Stomach (tissue), 19 donors: ENCODE measurements at places on chromosomes 4 and X. TPM values are rescaled to one million over a fixed set of nuclear protein-coding genes. Genes with fewer than 3 reads are reported as not detected.

GRCh38 chrX:53093177-53093655, 726 bp upstream of the KANTR start:
- peak overlapping the region; percentile 68 for H3K4me3 ChIP-seq
- H3K27ac ChIP-seq = peak overlapping the region; percentile 91
- no peaks in the 10 kb centered on the region for H3K27me3 ChIP-seq

DNA sequence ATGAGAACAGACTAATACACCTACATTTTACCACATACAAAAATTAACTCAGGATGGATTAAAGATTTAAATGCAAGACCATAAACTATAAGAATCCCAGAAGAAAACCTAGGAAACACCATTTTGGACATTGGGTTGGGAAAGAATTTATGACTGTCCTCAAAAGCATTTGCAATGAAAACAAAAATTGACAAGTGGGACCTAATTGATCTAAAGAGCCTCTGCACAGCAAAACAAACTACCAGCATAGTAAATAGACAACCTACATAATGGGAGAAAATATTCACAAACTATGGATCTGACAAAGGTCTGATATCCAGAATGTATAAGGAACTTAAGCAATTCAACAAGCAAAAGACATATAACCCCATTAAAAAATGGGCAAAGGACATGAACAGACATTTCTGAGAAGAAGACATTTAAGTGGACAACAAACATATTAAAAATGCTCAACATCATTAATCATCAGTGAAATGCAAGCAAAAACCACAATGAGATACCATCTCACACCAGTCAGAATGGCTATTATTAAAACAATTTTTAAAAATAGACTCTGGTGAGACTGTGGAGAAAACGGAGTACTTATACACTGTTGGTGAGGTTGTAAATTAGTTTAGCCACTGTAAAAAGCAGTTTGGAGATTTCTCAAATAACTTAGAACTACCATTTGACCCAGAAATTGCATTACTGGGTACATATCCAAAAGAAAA, 221.7 kb upstream of the DIPK2B start:
- H3K4me3 ChIP-seq = no peak overlapping the region
- DNase-seq = no peak
- H3K4me1 ChIP-seq = no peaks in the 10 kb centered on the region
- no peaks in the 10 kb centered on the region for H3K27me3 ChIP-seq
- H3K27ac ChIP-seq = no peak overlapping the region
- H3K36me3 ChIP-seq = no peaks in the 10 kb centered on the region

- H3K36me3 ChIP-seq = no peaks in the 10 kb centered on the region
- no peaks in the 10 kb centered on the region for H3K27me3 ChIP-seq
- H3K4me3 ChIP-seq = no peak overlapping the region
- H3K4me1 ChIP-seq = peaks cover 5% of the 10 kb centered on the region
- H3K27ac ChIP-seq = no peak overlapping the region
These were observed 361.1 kb upstream of the BOD1L1 start for GRCh38 chr4:13988353-13989305.

DNA sequence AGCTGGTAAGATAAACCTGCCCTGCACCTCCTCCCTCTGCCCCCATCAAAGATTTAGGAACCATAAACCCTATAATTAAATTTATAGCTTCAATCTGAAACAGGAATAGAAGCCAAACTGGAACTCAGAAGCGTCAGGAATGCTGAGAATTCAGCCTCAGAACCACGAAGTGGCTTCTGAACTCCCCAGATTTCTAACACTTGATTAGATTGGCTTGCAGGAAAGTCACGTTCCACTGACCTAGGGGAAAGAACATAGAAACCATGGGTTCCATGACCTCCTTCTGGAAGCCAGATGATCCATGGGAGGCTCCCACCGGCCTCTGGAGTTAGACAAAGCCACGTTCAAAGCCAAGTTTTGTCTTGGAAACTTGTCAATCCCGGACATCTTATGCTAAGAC, 356.5 kb downstream of the MID1IP1 start:
- no peak overlapping the region for H3K27ac ChIP-seq
- DNase-seq = no peak
- no peaks in the 10 kb centered on the region for H3K27me3 ChIP-seq
- no peak overlapping the region for H3K4me3 ChIP-seq

The TBC1D9 gene
- 12.1 TPM for total RNA-seq

DNA sequence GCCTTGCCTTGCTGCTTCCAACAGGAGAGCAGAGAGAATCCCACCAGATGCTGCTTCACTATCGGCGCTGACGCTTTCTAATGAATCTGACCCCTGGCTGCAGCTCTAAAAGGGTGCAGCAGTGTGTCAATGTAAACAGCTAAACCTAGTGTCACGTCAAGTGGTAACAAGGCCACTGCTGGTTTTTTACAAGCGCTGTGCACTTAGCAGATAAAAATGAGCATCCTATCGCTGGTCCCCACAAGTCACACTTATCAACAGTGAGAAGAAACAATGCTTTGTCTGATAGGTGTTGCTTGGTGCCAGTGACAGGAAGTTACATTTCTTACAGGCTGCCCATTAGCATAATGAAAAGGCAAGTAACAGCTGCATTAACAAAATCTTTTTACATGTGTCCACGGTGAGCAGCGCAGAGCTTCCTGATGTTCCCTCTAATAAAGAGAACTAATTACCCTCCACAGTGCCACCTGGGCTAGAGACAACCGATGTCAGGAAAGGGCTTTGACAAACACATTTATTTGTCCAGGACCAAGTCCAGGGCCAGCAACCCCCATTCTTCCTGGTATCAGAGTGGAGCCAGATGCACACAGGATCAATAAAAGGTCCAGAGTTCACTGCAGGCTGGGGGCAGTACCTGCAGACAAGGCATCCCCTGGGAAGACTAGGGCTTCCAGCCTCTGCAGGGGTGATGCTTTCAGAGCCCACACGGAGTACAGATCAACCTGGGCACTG, 176.0 kb downstream of the MGST2 start:
- no peak for DNase-seq
- peaks cover 16% of the 10 kb centered on the region for H3K4me1 ChIP-seq
- H3K4me3 ChIP-seq = no peak overlapping the region
